ENCODE measurements at places on chromosomes 4 and X.

GRCh38 chr4:148333265-148333664 lies 108.9 kb downstream of the NR3C2 start:
- DNase-seq: no peak

DNA sequence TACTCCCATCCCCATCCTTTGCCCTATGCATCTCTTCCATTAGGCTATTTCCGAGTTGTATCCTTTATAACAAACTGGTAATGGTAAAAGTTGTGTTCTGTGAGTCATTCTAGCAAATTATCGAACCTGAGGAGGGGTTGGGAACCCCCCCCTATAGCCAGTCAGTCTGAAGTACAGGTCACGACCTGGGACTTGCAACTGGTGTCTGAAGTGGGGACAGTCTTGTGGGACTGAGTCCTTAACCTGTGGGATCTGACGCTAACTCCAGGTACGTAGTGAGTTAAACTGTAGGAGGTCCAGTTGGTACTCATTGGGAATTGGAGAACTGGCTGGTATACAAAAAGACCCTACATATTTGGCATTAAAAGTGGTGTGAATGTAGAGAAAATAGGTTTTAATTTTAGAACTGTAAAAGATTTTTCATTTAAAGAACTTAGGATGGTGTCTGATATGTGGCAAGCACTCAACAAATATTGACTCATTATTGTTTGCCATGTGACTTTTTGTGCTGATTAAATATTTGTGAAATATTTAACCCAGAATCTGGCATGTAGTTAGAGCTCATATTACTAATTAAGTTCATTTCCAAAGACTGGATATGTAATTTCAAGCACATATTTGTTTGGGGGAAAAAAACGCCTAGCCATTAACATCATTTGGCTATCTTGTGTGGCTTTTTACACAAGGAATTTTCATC lies 50.7 kb downstream of the CHST7 start:
- no peak for DNase-seq

- no peak for DNase-seq
Measured at GRCh38 chrX:71100581-71101505, 5.2 kb downstream of the FOXO4 start.

- no peak for DNase-seq
Measured at GRCh38 chr4:80096175-80096850, 23.3 kb upstream of the ANTXR2 start.

Measured in GM19239 (cell line).